RKO (cell line): ENCODE measurements at places on chromosomes 7 and 10.

DNA sequence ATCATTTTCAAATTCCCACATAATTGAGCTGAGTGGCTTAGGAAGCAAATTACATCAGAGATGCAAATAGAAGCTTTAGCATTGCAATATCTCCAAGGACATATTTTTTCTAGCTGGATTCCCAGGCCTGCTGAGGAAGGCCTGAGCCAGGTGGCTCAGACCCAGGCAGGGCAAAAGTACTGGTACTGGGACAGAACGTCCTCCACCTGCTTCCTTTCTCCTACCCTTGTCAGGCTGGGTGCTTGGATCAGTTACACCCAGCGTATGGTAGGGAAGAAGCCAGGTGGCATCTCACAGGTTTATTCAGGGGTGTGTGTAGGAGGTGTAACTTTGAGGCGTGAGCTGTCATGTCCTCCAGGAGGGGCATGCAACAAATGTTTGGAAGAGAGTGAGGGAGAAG is 3.0 kb upstream of the PANK1 start:
- no peak for DNase-seq

GRCh38 chr7:110557-111232 is 81.7 kb upstream of the FAM20C start:
- DNase-seq = no peak

DNA sequence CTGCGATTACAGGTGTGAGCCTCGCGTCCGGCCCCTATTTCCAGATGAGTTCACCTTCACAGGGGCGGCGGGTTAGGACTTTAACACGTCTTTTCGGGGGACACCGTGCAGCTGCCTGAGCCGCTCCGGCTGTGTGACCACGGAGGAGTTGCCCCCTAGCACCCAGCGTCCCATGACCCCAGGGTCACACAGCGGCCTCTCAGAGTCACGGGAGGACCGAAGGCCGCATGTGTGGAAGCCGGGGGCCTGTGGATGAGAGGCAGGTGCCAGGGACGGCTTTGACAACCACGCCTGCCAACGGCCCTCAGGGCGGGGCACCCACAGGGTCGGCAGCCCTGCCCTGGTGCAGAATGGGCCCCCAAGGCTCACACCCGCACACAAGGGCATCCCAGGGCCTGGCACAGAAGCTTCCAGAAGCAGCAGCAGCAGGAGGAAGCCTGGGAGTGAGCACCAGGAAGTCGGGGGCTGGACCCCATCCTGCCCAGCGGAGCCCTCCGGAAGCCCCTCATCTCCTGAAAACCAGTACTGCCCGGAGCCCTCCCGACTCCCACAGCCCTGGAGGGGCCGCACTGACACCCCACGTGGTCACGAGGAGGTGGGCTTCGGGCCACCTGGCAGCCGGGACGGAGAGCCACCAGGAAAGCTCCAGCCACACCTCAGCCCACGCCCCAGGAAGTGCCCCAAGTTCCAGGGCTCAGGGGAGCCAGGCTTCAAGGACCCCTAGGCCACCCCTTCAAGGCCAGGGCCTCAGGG is 32.7 kb downstream of the ADAP1 start:
- no peak for DNase-seq

GRCh38 chr7:8440670-8441069 is 7.3 kb downstream of the NXPH1 start:
- no peak for DNase-seq

- no peak for DNase-seq
Observed at GRCh38 chr7:127751490-127752448, 99.8 kb downstream of the SND1 start.
